NCI-H1436 treated with DMSO at 0.1 percent for 48 hours (cell line): ENCODE measurements at places on chromosomes 6 and 20.

GRCh38 chr6:87724983-87725811, 23.2 kb upstream of the AKIRIN2 start:
- no peak for DNase-seq

GRCh38 chr20:48192109-48192508, 406.8 kb upstream of the SULF2 start:
- no peak for DNase-seq

- DNase-seq, result no peak
These were observed 8.2 kb downstream of the DLL1 start for GRCh38 chr6:170282512-170283158.

DNA sequence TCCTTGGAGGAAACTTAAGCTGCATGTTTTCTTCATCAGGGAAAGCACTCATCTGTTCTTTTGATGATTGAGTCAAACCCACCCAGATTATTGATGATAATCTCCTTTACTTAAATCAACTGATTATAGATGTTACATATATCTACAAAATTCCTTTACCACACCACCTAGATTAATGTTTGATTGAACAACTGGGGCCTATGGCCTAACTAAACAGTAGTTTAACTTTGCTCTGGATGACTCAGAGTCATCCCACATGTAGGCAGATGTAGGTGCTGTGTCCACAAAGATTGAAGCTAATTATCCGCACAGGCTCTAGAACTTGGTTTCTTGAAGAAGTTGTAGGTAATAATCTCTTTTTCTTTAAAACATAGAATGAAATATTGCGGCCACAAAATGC, 42.2 kb downstream of the PKIB start:
- DNase-seq, result no peak

GRCh38 chr6:124132256-124132655, 328.6 kb downstream of the NKAIN2 start:
- no peak for DNase-seq

DNA sequence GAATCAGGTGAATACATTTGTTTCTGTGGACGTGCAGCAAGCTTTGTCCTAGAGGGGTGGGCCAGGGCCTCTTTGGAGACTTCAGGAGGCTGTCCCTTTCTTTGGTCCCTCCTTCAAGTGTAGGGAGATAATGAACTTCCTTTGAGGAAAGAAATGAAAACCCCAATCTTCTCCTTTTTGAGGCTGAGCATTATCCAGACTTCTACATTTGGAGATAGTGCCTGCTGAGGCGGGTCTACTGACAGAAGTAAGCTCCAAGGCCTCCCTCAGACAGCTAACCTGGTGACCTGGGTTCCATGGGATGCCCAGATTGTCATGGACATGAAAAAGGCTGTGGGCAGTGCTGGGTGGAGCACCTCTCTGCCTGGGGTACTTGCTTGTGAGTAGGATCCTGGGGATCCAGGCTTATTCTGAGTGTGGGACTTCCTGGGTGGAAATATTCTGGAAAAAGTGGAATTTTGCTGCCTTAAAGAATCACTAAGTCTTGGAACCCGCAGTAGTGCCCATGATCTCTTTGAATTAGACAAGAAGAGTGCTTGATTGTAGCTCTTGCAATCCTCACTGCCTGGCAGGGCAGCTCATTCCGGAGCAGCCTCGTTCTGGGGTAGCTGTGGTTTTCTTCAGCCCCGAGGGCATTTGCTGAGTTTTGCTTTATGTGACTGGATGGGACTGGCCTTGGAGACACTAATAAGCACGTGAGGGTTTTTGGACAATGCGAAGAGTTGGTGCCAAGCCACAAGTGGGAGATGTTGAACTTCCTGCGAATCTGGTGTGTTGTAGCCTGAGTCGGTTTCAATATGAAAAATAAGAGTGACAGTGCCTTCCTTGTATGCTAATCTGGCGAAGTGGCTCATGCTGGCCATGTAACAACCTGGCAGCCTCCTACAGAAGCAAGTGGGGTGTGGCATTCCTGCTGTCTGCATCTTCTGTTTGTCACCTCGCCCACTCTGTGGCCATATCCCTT, 28.1 kb downstream of the SNRNP48 start:
- DNase-seq, result no peak

- DNase-seq, result no peak
These were observed 195.3 kb upstream of the KCNK16 start for GRCh38 chr6:39517756-39518155.

- DNase-seq, result no peak
These were observed 6.5 kb downstream of the RNF24 start for GRCh38 chr20:4008877-4009276.

DNA sequence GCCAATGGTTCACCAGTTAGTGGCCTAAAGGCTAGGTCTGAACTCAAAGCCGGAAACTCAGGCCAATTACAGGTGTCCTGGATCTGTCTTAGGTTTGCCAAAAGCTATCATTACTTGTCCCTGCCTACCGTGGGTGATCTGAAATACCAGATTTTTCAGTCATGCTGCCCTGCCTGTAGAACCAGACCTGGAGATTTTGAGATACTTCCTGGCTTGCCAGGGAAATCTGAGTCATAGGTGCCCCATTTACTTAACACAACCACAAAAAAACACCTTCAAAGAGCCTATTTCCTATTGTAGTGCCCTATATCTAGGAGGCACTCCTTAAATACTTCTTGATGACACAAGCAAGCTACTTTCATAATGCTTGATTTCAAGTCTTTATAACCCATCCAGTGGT, 13.9 kb upstream of the RANBP9 start:
- no peak for DNase-seq

DNA sequence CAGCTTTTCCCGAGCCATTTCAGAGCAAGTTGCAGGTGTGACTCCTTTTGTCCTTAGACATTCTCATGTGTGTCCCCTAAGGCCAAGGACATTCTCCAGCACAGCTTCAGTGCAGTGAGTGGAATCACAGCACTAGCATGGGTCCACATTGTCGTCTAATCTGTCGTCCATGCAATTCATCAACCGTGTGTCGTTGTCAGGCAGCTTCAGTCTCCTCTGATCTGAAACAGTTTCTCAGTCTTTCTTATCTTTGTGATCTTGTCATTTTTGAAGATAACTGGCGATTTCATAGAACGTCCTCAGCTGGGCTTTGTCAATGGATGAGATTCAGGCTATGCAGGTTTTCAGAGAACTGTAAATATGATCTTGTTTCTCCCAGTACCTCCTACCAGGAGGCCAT, 31.7 kb downstream of the CST2 start:
- no peak for DNase-seq

DNA sequence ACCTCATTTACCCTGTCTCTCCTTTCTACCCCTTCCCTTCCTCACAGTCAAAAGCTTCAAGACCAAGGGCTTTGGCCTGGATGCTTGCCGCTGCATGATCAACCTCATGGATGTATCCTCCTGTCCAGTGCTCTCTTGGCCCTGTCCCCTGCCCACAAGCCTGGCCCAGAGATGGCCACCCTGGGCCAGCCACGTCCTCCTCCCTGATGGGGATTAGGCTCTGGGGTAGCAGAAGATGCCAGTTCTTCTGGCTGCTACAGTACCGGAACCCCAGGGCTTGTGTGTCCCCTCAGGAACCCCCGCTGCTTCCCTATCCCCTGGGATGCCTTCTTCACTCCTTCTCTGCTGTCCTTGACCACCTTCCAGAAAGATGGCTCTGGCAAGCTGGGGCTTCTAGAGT, 22.3 kb downstream of the CAPN11 start:
- no peak for DNase-seq

DNA sequence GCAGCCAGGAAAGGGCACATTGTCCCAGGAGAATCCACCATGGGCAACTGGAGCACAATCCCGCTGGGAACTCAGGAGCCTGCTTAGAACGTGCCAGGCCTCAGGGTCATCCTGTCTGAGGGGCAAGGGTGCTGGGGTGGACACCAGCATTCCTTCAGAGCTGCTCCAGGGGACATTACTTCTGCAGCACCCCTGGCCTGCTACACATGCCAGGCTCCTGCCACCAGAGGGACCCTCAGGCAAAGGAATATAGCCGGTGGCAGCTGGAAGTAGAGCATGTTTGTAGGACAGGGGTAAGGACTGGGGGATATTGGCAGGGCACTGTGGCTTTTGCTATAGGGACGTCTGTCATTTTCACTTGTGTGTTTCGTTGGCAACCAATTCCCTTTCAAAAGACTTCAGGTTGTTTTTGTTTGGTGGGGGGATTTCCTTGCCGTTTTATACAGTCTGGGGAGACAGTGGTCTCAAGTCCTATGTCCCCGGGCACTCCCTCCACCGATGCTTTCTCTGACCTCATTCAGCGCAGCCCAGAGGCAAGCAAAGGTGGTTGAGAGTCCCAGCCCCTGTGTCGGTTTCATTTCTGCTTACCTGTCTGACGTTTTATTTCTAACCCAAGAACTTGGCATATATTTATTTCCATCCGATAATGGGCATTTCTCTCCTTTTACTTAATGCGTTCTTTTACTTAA, 130.8 kb downstream of the JPH2 start:
- no peak for DNase-seq

GRCh38 chr6:90383196-90383822, 86.7 kb upstream of the BACH2 start:
- no peak for DNase-seq

DNA sequence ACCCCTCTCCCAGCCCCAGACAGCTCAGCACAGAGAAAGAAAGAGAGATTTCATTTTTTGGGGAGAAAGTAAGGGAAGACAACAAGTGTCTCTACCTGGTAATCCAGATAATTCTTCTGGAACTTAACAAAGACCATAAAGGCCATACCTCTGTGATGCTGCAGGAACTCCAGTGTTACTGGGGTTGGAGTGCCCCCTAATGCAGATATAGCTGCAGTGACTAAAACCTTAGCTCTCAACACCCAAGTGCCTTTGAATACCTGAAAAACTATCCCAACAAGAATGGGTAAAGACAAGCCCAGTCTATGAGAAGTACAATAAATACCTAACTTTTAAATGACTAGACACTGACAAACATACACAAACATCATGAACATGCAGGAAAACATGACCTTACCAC, 365.3 kb upstream of the PTCHD4 start:
- DNase-seq, result no peak

GRCh38 chr20:46995561-46996142, 101.0 kb downstream of the EYA2 start:
- peak; percentile 69 for DNase-seq

GRCh38 chr6:56293781-56294180, 46.4 kb upstream of the COL21A1 start:
- no peak for DNase-seq

DNA sequence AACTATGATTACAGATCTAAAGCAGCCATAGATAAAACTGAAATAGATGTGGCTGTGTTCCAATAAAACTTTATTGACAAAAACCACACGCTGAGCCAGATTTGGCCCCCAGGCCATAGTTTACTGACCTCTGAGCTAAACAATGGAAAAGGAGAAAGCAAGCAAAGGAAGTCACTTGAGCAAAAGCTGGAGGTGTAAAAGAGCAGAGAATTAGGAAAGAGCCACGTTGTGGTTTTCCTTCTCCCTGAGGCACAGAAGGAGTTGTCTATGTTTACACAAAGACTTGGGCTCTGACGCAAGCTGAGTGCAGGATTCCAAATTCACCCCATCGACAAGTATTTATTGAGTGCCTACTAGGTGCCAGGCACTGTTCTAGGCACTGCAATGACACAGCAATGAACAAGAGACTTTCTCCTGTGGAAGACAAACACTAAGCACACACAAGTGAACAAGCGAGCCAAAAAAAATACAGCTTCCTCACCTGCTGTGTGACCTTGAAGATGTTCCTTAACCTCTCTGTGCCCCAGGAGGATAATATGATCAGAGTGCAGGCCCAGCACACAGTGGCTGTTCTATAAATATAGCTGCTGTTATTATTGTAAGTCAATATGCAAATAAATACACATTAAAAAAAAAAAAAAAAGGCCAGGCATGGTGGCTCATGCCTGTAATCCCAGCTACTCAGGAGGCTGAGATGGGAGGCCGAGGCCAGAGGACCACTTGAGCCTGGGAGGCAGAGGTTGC, 75.4 kb upstream of the PTPN1 start:
- no peak for DNase-seq

GRCh38 chr20:56625837-56626236, 3.3 kb upstream of the TFAP2C start:
- no peak for DNase-seq

DNA sequence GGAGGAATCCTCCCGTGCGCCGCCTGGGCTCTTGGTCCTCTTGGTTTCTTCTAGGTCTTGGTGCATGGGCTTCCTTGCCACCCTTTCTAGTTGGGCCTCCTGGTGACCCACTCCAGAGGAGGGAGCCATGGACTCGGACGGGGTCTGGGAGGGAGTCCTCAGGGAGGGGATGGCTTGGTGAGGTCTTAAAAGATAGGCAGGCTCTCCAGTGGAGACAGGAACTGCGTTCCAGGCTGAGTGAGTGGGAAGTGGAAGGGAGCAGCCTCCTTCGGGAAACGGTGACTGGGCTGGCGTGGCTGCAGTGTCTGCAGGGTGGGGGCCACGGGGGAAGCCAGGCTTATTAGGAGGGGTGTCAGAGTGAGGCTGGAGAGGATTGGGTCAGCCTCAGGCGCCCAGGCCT, 152.8 kb downstream of the GRM4 start:
- DNase-seq, result no peak

DNA sequence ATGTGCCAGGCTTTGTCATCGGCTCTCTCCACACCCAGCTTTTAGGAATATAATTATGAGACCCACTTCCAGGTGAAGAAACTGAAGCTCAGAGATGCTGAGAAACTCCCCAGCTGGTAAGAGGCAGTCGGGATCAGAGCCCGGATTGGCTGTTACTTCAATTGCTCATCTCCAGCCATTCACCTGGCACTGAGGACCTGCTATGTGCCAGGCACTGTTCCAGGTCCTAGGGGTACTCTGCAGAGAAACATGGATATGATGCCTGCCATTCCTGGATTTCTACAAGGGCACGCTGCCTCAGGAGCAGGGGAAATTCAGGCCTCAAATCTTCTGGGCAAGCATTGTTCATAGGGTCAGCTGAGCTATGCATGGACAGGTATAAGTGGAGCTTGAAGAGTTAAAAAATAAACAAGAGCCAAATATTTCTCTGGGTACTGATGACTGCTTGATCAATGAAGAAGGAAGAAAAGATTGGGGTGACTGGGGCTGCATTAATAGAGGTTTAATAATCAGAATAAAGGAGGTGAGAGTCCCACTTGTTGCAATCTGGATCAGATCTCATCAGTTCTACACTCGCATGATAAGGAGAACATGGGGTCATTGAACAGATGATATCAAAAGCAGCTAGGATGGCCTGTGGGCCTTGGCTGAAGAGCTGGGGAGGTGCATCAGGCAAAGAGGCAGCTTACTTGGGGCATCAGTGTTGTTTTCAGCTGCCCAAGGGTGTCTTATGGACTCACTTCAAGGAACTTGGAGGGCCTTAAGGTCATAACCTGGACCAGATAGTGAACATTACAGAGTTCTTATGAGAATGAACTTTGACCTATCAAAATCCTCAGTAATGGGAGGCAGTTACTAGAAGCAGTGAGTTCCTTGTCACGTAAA, 80.9 kb upstream of the TOX2 start:
- no peak for DNase-seq
